ENCODE measurements at places on chromosomes 13 and 19.

DNA sequence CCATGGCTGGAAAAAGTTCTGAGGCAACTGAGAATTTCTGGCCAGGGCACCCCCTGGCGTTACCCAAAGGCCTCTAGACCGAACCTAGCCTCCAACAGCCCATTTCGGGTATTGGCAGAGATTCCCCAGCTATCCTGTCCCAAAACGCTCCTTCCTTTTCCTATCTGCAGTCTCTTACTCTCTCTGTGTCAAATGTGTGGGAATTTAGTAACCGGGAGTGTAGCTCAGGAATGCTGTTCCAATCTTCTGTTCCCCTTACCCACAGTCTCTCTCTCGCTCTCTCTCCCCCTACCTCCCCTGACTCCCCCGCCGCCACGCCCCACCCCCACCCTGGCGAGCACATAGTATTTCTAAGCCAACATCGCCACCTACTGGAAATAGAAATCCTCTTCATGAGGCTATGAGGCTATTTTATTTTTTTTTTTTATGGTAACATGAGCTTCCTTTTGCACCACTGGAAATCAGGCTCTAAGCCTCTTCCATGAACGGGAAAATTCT lies 27.0 kb downstream of the OXGR1 start:
- no peak for DNase-seq

- DNase-seq: no peak
These were observed 324.3 kb downstream of the TEX29 start for GRCh38 chr13:111644750-111645149.

DNA sequence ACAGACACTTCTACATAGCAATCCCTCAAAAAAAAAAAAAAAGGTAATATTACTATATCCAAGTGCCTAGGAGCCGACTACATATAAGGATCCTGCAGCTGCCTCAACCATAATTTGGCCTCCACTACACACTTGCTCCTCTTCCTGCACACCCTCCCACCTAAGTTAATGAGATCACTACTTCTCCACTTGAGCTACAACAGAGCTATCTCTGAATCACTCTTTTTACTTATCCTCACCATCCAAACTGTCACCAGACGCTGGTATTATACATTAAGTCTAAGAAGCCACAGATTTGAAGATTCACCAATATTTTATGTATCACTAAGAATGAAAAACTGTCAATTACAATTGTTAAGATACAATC lies 8.3 kb downstream of the OBI1 start:
- DNase-seq: no peak

DNA sequence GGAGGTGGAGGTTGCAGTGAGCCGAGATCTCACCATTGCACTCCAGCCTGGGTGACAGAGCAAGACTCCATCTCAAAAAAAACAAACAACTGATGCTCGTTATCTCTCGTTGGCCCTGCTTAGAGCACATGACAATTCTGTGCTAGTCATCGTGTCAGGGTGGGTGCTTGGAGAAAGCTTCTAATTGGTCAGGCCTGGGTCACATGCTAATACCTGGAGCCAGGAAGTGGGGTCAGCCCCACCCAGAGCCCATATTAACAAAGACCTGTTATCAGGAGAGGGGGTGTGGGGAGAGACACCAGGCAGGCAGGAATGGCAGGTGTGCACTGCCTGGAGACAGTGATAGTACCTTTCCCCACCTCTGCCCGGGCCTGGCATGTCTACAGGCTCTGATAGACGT lies 84.9 kb downstream of the DPF1 start:
- DNase-seq: no peak

DNA sequence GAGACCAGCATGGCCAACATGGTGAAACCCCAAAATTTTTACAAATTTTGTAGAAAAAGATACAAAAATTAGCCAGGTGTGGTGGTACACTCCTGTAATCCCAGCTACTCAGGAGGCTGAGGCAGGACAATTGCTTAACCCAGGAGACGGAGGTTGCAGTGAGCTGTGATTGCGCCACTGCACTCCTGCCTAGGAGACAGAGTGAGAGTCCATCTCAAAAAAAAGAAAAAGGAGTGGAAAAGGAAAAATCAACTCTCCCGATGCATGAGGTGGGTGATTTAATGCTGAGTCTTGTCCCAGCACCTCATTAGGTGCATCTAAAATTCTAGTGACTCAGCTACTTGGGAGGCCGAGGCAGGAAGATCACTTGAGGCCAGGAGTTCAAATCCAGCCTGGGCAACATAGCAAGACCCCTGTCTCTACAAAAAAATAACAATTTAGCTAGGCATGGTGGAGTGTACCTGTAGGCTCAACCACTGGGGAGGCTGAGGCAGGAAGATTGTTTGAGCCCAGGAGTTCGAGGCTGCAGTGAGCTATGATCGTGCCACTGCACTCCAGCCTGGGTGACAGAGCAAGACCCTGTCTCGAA lies 19.8 kb downstream of the GTPBP3 start:
- DNase-seq: no peak

- DNase-seq: no peak
These were observed 5.4 kb downstream of the COL4A2 start for GRCh38 chr13:110312339-110313031.

- no peak for DNase-seq
These were observed 76.6 kb downstream of the ZIC5 start for GRCh38 chr13:99894840-99895443.

DNA sequence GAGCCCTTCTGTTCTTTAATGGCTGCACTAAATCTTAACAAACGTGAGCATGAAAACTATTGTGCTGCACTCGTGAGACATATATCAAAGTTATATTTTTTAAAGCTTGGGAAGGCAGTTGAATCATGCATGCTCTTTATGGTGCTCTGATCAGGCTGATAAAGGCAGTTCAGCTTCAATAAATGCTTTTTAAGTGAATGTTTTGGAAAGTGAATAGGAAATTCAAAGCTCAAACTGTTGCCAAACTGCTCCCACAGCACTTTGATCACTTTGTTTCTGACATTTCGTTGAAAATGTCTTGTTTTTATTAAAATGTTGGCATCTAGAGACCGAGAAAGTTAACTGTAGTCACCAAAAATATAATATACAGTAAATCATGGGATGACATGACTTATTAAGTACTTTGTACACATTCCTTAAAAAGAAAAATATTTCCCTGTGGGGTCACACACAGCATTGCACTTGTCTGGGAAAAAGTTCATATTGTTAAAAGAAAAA lies 625.7 kb upstream of the PCDH9 start:
- DNase-seq: no peak

GRCh38 chr19:897442-898039 lies 4.3 kb downstream of the RNU6-9 start:
- no peak for DNase-seq

DNA sequence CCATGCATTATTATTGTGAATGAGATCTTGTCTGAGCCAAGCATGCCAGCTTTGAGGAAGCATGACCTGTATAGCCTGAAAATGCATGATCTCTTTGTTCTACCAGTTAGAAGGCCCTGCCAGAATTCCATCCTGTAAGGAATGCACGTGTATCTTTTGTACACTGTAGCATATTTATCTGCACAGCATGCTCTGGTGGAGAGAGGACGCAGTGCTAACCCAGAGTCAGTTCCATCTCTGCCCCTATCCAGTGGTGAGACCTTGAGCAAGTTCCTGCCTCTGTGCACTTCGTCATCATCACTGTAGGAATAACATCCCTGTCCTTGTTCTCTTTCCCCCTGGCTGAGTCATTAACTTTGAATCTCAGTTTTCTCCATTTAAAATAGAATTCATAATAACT lies 233.8 kb downstream of the SLC7A1 start:
- no peak for DNase-seq

GRCh38 chr13:48400850-48401291 lies 12.0 kb downstream of the LPAR6 start:
- DNase-seq: no peak

DNA sequence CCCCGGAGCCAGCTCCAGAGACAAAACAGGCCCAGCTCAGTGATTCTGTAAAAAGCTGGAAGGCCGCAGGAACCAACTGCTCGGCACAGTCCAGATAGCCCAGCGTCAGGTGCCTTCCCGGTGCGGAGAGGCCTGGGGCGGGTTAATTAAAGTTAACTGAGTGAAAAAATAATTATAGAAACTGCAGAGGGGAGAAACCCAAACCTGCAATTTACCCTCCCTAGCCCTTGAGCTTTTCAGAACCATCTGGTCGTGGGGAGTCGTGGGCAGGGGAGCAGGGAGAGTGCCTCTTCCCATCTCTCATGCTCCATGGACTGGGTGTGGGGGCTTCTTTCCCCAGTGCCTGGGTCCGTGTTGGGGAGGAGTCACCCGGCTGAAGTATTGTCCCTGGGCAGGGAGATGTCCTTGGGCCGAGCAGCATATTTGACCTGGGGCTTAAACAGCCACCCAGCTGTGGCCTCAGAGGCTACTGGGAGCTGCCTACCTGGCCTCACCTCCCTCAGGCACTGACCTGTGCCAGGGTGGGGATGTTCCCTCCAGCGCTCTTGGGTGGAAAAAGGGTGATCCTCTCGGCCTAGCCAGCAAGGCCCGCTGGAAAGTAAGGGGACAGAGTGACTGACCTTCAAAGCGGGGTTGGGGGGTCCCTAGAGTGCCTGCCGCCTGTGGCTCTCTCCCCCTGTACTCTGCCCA lies 65.9 kb downstream of the CHST8 start:
- DNase-seq: no peak

- no peak for DNase-seq
These were observed 15.4 kb upstream of the METTL21C start for GRCh38 chr13:102710261-102710679.

DNA sequence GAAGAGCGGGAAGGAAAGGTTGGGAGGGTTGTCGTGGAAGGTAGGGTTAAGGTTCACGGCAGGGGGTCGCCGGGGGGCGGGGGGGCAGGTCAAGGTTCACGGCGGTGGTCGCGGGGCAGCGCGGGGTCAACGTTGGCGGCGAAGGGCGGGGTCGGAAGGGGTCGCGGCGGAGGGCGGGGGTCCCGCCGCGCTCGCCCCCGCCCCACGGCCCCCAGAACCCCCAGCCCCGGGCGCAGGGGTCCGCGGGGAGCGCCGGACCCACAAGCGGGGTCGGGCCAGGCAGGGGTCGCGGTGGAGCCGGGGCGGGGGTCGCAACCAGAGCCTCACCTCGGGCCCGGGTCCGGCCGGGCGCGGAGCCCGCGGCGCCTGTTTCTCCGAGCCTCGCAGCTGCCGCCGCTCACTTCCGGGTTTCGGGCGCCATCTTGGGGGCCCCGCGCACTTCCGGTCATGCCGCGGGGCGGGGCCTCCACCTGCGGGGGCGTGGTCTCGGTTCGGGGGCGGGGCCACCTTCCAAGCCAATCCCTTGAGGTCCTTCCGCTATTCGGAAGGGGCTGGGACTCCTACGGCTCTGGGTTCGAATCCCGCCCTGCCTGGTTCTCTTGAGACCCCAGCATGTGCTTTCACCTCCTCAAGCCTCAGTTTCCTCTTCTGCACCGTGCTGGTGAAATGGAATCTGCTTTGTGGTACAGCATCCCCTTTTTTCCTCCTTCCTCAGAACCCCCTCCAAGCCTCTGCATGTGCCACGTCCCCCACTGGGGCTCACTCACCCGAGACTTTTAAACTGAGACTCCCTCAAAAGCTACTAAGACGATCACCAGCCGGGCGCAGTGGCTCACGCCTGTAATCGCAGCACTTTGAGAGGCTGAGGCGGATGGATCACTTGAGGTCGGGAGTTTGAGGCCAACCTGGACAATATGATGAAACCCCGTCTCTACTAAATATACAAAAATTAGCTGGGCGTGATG lies at the start of gene SBNO2:
Gene SBNO2 (minus strand): TSS at position 424 of the 965 bp plus-strand sequence. CDS start 19,992 bp downstream, outside the sequence.
- peak; percentile 85 for DNase-seq

DNA sequence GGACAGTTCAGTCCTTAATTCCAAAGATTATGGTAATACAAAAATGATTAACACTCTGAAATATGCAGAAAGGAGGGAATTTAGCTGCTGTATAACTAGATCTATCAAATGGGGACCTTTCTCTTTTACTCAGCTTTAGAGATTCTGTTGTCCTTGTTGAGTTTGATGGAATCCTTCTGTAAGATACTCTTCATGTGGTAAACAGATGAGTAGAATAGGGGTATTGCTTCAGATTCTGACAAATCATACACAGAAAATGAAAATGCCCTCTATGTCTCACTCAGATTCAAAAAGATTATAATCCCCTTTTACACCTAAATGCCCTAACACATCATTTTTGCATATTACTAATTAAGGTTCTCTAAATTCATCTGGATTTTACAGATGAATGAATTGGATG lies 50.7 kb downstream of the ARHGAP35 start:
- no peak for DNase-seq

DNA sequence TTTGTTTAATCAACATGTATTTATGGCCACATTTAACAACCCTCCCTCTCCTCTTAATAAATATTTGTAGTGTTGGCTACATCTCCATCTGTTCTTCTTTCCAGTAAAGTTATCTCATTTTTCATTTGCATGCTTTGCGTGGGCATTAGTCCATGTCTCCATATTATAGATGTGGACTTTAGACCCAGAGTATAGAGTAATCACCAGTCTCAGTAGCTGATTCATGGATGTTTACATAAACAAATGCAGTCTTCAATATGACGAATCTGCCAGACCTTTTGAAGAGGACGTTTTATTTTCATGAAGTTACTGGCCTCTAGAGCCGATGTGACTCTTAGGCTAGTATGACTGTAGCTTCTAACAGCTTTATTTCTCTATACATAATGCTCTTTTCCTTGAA lies 1546.2 kb downstream of the OLFM4 start:
- no peak for DNase-seq

- DNase-seq: no peak
These were observed 226.2 kb downstream of the KCNRG start for GRCh38 chr13:50241479-50241878.

Data from midbrain (tissue), 1 donor.